ENCODE measurements at places on chromosomes 7 and 10.
A peak's percentile ranks its signal among the peaks of the same experiment; 100 is the strongest.

GRCh38 chr7:140230861-140231770, 54.3 kb upstream of the KDM7A start:
- peak; percentile 68 for DNase-seq

DNA sequence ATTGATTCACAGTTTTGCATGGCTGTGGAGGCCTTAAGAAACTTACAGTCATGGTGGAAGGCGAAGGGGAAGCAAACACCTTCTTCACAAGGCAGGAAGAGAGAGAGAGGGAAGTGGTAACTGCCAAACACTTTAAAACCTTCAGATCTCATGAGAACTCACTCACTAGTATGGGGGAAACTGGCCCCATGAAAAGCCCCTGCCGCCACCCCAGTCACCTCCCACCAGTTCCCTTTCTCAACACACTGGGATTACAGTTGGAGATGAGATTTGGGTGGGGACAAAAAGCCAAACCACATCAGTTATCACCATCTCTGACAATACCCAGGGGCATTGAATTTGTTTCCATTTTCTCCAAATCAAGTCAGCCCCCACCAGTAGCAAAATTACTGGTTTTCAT, 740.4 kb downstream of the GATA3 start:
- DNase-seq = no peak

- DNase-seq = no peak
Measured at GRCh38 chr7:142910031-142910433, 23.5 kb downstream of the TRPV5 start.

DNA sequence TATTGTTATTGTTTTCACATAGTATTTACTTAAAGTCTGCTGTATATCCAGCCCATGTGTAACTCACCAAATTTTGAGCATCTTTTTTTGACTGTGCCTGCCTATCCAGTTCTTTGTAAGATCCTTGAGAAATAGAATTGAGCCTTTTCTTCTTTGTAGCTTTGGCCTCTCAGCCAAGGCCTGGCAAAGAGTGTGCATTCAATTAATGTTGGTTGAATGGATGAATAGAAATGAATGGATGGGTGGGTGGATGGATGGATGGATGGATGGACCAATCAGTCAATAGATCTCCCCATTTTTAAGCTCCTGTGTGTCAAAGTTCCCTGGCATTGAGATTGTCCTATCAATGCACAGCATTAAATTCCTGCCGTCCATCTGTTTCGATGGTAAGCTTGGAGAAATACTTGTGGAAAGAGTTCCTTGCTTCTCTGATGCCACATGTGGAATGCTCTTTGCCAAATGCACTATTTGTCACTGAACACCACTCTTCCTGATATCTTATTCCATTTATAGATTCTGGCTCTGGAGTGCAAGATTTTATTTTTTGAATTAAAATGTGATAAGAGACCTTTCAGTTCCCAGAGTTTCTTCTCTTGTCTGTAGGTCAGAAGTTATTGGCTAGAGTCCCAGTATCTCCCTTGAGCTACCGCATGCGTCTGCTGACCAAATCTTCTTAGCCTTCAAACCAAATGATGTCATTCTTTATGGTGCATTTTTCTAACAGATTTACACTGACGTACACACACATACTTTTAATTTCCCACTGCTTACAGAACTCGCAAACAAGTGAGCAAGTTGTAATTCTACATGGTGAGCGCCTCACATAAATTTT, 20.7 kb upstream of the ADRB1 start:
- DNase-seq = no peak

DNA sequence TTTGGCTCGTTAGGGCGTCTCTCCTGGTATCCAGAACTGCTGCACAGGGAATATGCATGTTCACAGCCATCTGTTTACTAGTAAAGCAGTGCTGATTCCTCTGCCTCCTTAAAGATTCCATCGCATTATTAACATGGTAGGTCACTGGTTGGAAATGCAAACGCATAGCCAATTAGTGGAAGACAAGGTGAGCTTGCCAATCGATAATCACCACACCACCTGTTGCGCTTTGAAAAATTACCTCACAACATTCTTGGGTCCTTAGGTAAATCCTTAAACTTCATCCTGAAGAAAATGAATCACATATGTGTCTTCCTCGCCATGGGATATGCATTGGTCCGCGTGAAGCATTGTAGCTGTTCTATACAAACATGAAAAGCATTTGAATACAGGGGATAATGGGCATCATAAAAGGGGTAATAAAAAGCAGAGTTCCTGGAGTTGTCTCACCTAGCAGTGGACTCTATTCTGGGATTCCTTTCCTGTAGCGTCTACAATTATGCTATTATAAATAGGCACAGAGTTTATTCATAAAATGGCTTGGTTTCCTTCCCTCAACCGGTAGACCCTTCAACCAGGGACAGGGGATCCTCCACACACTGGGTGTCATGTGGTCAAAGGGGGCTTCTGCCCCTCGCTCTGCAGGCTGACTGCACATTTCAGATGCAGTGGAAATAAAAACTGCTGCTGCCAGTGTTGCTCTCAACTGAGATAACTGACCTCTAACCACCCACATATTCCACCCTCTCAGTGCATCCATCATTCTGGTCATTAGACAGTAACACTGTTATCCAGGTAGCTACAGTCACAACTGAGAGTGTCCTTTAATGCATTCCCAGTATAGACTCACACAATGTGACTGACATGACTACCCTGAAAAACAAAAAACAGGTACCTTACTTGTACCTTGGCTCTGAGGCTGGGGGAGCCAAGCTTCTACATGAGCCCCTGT, 389.2 kb upstream of the NFE2L3 start:
- no peak for DNase-seq

- no peak for DNase-seq
Measured at GRCh38 chr7:49812534-49812933, 39.1 kb downstream of the VWC2 start.

DNA sequence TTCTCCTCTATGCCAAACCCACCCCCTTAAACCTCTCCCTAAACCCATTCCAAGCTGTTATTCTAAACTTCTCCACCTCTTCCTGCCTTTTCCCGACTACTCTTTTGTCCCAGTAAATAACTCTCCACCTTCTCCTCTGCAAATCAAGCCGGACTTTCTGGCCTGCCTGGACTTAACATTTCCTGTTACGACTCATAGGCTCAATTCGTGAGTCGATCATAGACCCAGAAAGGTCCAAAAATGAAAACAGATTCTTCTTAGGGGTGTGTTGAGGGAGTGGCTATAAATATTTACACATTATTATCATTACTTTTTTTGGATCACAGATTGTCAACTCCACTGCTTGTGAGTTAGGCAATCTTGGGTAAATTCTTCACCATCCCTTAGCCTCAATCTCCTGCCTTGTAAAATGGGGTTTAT, 59.0 kb upstream of the HABP2 start:
- DNase-seq = no peak

DNA sequence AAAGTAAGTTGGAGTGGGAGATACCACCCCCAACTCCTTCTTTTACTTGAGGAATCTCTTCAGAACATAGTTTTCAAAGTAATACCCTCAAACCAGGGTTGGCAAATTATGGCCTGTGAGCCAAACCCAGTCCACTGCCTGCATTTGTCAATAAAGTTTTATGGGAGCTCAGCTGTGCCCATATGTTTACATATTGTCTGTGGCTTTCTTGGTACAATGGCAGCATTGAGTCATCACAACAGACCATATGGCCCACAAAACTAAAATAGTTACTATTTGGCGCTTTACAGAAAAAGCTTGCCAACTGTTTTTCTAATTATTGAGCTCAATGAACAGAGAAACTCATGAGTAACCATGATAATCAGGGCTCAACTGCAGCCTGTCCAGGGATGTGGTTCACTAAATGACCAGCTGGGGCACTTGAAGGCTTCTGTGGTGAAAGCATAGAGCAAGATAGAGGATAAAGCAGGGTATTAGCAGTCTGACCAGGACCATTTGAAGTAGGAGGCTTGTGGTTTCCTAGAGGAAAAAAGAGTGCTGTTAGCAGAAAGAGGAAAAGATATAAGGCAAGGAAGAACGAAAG, 196.0 kb upstream of the GRB10 start:
- DNase-seq = no peak

DNA sequence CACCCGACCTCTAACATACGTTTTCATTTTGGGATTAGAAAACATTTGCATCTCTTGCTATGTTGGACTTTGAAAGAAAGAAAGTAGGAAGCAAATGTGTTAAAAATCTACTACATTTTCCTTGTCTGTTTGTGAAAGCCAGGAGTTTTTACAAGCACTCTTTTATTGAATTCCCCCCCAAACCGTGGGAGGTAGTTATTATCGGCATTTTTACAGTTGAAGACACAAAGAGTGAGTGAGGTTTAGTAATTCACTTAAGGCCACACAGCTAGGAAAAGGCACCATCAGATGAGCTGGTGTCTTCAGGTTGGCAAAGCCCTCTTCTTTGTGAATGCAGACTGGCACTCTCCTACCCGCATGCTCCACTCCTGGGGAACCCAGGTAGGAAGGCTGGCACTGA, 23.5 kb upstream of the SFMBT2 start:
- DNase-seq = no peak

GRCh38 chr7:76397409-76398183, 11.9 kb downstream of the SSC4D start:
- peak; percentile 88 for DNase-seq

All from stimulated activated CD4-positive, alpha-beta T cell treated with anti-CD3 and anti-CD28 coated beads, Interleukin-2, amount 100 ng/mL, for 24 hours (primary cell).